ENCODE measurements at places on chromosomes 5 and 9.
A peak's percentile ranks its signal among the peaks of the same experiment; 100 is the strongest.

DNA sequence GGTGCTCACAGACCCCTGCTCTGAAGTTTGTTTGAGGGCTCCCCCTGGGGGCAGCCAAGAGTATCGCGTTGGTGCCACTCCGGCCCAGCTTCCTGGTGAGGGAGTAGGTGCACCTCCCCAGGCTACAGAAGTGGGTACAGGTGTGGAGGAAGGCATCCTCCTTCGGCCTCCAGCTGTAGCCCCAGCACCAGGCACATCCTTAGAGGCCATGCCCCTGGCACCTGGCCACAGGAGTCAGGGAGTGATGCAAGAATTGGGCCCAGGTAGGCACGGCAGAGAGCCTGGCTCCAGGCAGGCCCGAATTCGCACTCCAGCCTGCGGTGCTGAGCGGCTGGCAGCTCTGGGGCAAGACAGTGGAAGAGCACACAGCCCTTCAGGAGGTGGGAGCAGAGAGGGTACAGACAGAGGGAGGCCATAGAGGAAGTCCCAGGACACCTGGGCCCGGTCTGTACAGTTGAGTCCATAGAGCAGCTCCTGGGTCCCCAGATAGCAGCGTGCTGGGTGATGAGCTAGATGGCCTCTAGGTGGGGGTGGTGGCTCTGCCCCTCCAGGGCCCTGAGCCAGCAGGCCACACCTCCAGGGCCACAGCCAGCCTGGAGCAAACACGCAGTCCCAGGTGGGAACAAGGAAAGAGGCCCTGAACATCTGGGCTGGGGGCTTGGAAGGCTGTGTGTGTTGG lies 2.4 kb downstream of the SAPCD2 start:
- DNase-seq, result peak; percentile 56

- DNase-seq, result no peak
Measured at GRCh38 chr5:91072881-91073280, 310.2 kb downstream of the ARRDC3 start.

DNA sequence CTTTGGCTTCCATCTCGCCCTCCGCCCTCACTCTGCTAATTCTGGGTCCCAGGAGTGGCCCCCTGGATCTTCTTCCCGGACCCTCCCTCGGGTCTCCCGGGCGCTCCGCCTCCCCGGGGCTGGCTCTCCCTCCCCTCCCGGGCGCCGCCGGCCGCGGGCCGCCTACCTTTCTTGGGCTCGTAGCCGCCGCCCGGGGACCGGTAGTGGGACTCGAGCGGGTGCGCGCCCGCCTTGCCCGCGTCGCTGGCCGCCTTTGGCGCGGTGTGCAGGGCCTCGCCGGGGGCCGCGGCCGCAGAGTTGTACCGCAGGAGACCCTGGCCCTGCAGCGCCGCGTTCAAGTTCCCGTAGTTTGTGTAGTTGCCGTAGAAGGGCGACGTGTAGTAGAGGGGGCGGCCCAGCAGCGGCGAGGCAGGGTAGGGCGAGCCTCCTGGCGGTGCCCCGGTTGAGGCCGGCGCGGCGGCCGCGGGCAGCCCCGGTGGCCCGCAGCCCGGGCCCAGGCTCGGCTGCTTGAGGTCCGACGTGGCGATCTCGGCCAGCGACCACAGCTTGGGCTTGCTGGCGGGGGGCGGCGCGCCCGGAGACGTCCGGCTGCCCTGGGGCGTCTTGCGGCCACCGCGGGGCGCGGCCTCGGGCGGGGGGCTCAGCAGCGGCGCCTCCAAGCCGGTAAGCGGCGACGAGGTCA lies 3.2 kb downstream of the IRX2 start:
- no peak for DNase-seq

DNA sequence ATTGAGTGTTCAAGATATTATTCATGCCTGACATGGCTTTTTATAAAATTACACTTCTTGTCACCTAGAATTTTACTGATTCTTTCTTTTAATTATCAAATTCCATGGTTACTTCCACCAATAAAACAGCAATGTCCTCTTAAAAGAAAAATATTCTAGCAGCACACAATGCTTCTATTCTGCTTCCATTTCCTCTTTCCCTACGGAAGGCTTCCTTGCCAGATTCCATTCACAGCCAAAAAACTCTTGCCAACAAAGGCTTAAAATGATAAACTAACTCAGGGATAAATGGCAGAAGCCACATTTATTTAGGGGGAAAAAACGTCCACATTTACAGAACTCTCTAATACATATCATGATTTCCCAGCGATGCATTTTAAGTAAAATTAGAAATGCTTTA lies 111.6 kb downstream of the CTNND2 start:
- no peak for DNase-seq

DNA sequence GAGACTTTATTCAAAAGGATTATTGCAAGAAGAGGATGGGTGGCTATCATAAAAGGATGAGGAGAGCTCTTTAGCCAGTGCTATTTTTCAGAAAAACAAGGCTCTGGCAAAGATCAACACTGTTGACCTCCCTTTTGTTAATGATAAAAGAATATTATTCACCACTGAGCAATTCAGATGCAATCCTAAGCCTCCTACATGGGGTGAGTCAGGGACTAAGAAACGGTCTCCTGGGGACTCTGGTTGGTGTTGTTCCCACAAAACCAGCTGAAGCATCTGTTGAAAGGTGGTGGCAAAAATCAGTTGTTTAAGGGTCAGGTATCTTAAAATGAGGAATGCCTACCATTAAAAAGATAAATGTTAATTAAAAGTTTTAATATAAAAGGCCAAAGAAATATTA lies 7.7 kb upstream of the GCNT1 start:
- DNase-seq, result no peak

DNA sequence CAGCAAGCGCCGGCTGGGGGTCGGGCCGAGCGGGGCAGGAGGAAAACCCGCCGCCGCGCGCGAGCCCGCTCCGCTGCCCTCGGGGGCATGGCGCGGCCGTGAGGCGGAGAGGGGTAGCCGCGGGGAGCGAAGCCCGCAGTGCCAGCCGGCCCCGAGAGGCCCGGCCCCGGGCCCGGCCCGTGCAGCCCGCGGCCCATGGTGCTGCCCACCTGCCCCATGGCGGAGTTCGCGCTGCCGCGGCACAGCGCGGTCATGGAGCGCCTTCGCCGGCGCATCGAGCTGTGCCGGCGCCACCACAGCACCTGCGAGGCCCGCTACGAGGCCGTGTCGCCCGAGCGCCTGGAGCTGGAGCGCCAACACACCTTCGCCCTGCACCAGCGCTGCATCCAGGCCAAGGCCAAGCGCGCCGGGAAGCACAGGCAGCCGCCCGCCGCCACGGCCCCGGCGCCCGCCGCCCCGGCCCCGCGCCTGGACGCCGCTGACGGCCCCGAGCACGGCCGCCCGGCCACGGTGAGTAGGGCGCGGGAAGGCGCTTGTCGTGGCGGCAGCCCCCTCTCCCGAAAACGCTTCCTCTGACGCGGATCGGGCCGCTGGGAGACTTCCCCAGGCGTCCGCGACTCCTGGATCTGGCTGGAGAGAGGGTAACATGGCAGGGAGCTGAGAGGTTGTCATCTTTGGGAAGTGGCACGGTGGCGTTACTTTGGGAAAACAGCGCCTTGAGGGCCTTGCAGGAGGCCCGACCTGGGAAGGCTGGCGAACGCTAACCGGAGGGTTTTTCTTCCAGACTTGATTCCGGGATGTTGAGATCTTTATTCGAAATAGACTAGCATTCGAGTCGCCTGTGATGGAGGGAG lies 523 bp downstream of the MAML1 start:
- DNase-seq, result no peak

GRCh38 chr9:124659099-124659659 lies 111.9 kb downstream of the NR6A1 start:
- peak; percentile 98 for DNase-seq

DNA sequence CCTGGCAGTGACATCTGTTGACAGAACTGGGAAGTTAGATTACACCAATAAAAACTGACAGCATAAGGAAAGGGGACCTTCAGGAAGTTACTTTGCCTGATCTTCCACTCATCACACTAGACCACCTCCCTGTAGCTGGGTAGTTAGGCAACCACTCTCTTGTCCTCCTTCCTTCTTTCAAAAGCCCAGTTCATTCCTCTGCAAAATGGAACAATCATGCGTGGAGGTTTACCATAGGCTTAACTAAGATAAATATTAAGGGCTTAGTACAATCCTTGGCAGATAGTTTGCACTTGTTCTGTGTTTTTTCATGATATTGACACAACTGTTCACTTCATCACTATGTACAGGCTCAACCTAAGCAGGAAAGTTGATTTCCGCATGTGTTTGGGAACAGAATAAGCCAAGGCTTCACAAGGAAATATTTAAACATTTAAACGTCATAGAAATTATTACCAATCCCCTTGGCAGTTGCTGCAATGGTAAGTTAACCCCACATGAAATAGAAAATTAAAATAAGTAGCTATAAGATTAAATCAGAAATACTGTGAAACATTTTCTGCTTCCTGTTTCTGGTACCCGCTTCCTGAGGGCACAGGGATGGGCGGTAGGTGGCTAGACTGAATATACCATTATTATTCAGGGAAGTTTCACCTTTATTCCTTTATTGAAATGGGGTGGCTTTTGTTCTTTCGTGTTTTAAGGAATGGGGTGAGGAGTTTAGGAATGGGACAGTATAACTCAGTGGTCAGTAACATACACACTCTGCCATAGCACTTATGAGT lies 9.9 kb upstream of the PTGER4 start:
- no peak for DNase-seq

DNA sequence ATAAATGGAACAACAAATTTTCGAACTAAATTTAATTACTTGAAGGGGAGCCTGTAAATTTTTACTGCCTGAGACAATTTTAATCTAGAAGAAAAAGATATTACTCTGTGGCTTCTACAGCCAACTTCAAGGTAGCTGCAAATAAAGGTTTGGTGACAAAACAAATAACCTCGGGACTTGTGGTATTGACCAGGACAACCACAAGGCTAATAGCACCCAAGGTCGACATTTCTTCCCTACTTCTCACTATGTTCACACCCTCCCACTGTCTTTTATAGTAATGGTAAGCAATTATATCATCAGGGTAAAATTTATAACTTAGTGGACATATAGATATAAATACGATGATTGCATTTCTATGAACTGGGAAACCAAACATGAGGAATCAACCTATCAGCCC lies 67.9 kb upstream of the SPINK5 start:
- DNase-seq, result no peak

- no peak for DNase-seq
Measured at GRCh38 chr5:36730537-36731216, 124.3 kb downstream of the SLC1A3 start.

DNA sequence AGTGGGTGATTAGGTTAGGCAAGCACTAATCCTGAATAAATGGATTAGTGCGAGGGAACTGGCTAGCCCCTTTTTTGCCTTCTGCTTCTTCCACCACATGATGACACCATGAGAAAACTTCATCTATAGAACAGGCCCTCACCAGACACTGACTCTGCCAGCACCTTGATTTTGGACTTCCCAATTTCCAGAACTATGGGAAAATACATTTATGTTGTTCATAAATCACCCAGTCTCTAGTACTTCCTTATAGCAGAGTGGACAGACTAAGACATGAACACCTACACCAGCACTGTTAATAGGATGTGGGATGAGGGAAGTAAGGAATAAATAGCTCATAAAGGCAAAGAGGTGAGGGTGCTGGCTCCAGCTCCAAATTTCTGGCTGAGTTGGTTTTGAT lies 1.4 kb downstream of the ZNF622 start:
- no peak for DNase-seq

DNA sequence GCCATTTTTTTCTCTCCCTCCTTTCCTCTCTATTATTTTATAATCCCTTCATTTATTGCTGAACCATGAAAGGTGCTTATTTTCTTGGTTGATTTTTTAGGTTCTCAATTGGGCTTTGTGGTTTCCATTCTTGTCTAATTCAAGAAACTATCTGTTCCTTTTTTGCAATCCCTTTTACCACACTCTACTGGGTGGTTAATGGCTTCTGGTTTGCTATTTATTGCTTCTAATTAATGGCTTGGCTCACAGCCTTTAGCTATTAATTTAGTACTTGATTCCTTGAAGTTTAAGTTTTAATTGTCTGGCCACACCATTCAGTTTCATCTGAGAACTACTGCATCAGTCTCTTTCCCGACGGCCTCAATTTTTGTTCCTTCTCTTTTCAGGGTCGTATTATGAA lies 5.6 kb downstream of the FRRS1L start:
- no peak for DNase-seq

GRCh38 chr5:167071981-167072610 lies 1219.3 kb upstream of the WWC1 start:
- DNase-seq, result no peak

DNA sequence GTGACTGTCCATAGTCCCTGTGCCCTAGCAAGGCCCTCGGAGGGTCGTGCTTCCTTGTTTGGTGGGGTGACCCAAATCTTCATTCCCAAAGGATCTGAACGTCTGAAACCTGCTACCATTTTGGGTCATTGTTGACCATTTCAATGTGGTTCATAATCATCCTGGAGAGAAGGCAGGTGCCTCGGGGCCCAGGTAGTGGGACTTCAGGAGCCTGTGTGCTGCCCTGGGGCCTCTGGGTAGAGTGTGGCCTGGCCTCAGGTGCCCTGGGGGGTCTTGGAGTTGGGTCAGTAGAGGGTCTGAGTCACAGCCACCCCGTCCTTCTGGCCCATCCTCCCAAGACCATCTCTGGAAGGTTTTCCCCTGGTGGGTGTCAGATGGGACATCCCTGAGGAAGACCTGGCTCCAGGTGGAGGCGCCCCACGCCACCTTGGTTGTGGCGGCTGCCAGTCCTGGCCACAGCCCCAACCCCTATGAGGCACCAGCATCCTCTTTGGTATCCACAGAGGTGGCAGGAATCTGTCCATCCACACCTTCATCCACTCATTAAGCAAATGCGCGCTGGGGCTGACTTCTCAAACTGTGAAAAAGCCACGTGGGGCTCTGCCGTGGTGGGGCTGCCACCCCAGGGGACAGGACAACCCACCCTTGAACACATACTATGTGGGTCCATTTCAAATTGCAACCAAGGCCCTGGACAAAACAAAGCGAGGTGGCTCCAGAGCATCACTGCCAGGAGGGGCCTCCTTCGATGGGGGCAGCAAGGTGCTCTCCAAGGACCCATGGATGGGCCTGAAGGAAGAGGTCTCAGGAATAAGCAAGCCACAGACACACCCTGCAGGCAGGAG lies 41.6 kb upstream of the FCN1 start:
- DNase-seq, result no peak

DNA sequence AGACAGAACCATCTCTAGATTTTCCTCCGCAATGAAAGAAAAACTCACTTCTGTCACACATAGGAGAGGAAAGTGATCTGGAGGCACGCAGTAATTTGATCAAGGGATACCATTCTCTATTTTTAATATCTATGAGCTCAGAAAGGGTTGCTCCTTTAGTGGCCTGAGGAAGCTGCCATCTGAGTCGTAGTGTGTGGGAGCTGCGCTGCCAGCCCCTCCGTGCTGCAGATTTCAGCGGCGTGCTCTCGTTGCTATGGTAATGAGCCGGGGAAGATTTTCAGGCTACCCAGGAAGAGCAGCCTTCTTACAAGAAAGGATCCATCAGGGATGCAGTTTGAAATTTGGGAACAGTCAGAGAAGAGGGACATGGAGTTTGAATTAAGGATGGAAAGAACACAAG lies 17.1 kb upstream of the GOLM1 start:
- no peak for DNase-seq

DNA sequence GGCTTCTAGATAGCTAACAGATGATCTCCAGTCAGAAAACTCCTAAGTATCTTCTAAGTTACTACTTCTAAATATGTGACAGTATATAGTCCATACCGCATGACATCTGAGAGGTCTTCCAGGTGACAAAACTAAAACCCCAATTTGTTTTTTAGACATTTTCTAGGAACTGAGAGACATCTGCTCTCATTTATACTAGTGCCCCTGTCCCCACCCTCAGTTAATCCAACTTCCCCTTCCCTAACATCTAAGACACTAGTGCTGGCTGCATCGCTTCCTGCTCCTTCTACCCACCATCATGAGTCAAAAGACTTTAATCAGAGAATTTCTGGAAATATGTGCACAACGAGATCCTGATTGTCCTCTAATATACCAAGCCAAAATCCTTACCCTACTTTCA lies 37.9 kb downstream of the FBXW11 start:
- no peak for DNase-seq
